ENCODE measurements at places on chromosomes 12 and 14. TPM values are rescaled to one million over a fixed set of nuclear protein-coding genes. Genes with fewer than 3 reads are reported as not detected.

Gene OR6C2
- not detected for total RNA-seq

Gene CD4
- 0.10 TPM for total RNA-seq

Gene GYS2
- not detected for total RNA-seq

Gene PLEKHD1
- 0.10 TPM for total RNA-seq

Gene AVPR1A
- total RNA-seq, result 0.05 TPM

Gene FAM90A1
- total RNA-seq, result 0.10 TPM

Gene NKX2-1
- total RNA-seq, result not detected

Gene GPR68
- 3.6 TPM for total RNA-seq

Gene DDHD1
- total RNA-seq, result 7.1 TPM

Gene ANKRD52
- total RNA-seq, result 76.4 TPM

Gene HOXC13
- total RNA-seq, result 0.15 TPM

Gene SPIC
- not detected for total RNA-seq

Gene AKAP3
- 4.4 TPM for total RNA-seq

Gene KRT8
- total RNA-seq, result 390 TPM

Gene OTX2
- total RNA-seq, result not detected

Gene PTCSC3
- not detected for total RNA-seq

Gene PLEK2
- 126 TPM for total RNA-seq

Gene SMOC1
- 0.10 TPM for total RNA-seq

Gene RTL1
- total RNA-seq, result not detected

Gene INSM2
- total RNA-seq, result 0.05 TPM

Gene TPPP2
- not detected for total RNA-seq

Gene ARMH4
- 16.2 TPM for total RNA-seq

Gene IL23A
- total RNA-seq, result 25.2 TPM

Gene GALC
- total RNA-seq, result 25.4 TPM

Gene CBLN3
- 0.52 TPM for total RNA-seq

Gene SEL1L
- total RNA-seq, result 66.5 TPM
